ENCODE measurements at places on chromosomes 12 and 14.

DNA sequence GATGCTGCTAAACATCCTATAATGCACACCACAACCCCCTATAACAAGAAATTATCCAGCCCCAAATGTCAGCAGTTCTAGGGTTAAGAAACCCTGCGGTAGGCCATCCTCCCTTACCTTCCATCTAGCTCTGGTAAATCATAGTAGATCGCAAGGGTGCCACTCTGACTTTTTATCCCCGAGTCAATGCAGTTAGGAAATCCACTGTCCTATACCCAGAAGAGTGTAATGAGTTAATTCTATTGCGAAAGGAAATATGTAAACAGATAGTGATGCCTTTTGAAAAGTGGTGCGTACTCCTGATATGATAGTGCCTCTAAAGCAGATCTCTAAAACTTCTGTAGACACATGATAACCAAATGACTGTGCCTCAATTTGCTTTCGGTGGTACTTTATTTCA is 29.8 kb downstream of the SCFD1 start:
- DNase-seq = no peak

DNA sequence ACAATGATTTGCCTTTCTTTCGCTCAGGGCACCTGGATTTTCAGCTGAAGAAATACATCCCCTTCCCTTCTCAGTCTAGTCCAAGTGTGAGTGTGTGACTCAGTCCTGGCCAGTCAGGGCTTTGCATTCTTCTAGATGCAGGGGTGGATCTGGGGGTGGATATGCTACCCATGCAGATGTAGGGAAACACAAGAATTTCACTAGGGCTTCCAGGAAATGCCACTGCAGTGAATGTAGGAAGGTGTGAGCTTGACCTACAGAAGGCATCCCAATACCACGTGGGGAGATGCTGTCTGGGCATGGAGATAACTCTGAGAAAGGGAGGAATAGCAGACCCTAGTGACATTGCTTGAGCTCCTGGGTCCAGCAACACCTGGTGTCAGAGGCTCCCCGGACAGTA is 404.2 kb downstream of the GLT1D1 start:
- DNase-seq = no peak

- no peak for DNase-seq
Measured at GRCh38 chr12:67386869-67387565, 117.9 kb downstream of the CAND1 start.

DNA sequence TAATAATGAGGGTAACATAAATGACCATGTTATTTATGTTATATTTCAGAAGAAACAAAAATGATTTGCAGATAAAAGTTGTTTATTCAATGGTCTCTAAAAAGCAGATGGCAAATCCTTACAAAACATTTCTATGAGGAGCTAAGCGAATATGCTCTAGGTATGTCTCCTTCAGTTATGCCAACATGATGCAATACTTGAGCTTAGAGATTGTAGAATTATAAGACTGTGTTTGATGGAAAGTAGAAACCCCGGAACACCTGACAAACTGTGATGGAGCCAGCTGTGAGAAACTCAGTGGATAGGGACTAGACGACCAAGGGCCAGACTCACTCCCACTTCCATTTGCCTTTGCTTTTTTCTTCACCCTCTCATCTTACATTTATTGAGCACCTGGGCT is 17.8 kb upstream of the NR1H4 start:
- no peak for DNase-seq

- DNase-seq = no peak
Measured at GRCh38 chr14:104442107-104442551, 137.4 kb upstream of the C14orf180 start.

GRCh38 chr14:73251516-73252215 is 14.4 kb downstream of the PAPLN start:
- no peak for DNase-seq

GRCh38 chr12:82314406-82314892 is 43.7 kb downstream of the CCDC59 start:
- no peak for DNase-seq

DNA sequence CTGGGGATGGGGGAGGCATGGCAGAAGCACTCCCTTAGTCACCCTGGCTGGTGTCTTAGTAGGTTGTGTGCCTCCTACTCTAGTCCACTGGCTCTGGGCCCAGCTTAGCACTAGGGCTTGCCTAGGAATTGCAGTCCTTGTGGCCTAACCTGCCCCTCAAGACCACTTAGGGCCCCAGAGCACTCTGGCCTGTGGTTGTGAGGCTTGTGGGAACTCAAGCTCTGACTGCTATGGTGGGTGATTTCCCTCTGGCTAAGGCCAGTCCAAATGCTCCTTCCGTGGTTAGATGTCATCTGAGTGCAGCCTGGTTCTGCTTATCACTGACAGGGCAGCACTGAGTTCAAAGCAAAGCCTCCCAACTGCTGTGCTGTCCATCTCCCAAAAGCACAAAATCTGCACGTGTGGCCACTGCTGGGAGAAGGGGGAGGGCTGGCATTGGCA is 20.2 kb downstream of the FGD4 start:
- DNase-seq = no peak

GRCh38 chr12:122459211-122459610 is 36.7 kb upstream of the CLIP1 start:
- no peak for DNase-seq

DNA sequence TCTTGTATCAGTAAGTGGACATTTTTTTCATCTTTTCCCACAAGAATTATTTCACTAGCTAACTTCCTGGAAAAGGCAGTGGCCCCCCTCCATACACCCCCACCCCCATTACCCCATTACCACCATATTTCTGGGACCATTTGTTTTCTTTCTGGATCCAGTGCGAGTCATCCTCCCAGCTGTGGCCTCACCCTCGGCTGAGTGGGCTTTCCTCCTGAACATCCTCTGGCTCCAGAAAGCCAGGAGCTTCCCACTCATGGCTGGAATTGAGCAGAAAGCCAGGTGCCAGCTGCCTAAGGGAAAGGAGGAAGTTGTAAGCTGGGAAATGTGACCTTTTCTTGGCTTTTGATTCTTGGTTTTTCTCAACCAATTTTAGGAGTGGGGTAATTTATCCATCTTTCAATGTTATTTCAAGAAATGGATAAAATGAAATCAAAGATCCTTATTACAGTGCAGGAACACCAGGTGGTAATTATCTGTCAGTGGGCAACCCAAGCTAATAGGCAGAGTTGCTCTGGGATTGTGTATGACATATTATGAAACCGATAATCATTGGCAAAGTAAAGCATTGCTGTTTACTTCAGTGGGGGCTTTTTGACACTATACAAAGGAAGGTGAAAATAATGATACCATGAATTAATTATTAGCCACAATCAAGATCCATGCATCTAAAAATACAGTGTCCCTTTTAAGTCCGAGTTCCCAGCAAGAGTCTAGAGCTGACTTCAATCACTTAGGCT is 124.6 kb downstream of the KICS2 start:
- no peak for DNase-seq

- DNase-seq = no peak
Measured at GRCh38 chr12:90100579-90100978, 391.9 kb upstream of the ATP2B1 start.

DNA sequence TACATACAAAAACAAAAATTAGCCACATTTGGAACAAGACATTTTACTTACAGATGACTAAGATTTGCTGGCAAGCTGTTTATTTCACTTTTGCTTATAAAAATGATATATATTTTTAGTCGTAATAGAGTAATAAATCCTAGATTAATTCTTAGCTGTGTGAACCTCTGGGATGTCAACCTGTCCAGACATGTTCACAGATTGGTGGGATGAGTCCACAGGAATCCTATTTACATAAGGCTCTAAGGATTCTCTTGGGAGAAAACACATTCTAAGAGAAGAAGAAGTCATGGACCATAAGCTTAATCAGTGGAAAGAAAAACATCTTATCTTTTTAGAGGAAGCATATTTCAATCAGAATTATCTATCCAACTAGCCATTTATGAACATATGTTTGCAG is 797.4 kb downstream of the C12orf50 start:
- DNase-seq = no peak

DNA sequence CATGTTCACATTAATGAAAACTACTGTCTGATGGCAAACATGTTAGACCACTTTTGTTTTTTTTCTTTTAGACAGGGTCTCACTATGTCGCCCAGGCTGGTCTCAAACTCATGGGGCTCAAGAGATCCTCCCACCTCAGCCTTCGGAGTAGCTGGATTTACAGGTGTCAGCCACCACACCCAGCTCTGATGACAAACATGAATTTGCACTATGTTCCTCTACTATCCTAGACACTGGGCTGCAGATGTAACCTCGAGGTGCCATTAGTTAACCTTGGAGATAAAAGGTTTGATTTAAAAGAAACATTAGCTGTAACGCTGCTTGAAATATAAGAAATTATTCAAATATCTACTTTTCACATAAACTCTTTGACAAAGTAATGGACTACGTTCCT is 8.1 kb downstream of the VPS37B start:
- no peak for DNase-seq

DNA sequence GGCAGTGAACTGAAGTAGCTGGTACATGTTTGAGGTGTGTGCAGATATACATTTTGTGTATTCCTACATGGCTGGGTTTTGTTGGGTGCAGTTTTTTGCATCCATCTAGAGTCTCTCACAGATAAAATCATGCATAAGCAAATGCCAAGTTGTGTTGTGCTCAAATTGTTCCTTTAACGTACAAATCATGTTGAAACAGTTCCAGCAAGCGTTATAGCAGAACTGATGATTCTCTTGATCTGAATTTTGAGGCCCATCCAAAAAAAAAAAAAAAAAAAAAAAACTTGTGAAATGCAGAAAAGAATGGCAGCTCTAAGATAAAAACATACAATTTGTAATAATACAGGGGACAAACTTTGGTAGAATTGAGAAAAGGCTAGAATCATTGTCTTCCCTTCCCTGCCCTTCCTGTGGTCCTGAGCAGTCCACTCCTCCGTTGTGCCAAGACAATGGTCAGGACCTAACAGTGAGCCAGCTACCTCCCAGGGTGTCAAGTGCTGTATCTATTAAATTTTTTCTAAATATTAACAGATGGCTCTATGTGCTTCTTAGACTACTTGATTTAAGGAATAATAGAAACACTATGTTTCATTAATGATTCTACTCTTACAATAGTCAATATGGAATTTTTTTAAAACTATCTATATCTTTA is 122.1 kb downstream of the PLEKHA5 start:
- no peak for DNase-seq

GRCh38 chr12:65510007-65510406 is 231.5 kb downstream of the MSRB3 start:
- DNase-seq = no peak

- no peak for DNase-seq
Measured at GRCh38 chr12:19129122-19129485, 429 bp upstream of the PLEKHA5 start.

DNA sequence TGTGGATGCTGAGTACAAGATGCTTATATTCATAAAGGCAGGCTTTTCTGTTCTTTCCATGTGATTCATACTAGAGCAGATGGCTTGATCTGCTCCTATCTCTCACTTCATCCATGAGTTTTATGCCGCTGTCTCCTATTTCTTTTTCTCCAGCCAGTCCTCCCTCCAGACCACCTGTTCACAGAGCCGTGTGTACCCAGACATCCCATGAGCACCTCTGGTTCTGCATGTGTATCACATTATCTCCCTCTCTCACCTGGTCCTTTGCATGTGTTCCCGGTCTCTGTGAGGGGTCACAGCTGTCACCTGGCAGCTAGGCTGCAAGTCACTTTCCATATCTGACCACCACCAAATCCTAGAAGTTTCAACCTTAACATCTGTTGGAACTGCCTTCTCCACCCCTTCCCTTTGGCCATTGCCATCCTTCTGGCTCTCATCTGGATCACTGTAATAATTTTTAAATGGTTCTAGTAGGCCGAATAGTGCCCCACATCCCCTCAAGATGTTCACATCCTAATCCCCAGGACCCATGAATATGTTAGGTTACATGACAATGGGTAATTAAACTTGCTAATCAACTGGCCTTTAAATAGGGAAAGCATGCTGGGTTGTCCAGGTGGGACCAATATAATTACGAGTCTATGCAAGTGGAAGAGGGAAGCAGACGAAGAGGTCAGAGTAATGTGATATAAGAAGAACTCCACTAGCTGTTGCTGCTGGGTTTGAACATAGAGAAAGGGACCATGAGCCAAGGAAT is 168.1 kb downstream of the SNAPC1 start:
- no peak for DNase-seq

DNA sequence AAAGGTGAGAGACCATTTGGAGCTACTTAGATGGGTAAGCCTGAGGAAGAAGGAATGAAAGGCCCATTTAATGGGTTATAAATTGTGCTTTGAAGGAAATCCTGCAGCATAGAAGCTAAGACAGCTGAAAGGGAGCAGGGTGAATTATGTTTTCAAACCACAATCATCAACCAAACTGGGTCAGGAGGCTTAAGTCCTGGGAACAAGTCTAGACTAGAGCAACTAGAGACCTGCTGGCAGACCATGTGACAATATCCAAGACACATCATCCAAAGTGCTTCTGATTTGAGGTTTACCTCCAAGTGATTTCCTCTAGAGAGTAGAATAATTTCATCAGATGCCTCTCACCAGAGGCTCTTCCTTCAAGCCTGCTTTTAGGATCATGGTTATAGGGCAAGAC is 53.7 kb downstream of the MAP3K9 start:
- DNase-seq = no peak

GRCh38 chr14:102805371-102805891 is 28.2 kb downstream of the TRAF3 start:
- DNase-seq = peak; percentile 19

GRCh38 chr12:29110506-29111442 is 38.3 kb upstream of the FAR2 start:
- no peak for DNase-seq

DNA sequence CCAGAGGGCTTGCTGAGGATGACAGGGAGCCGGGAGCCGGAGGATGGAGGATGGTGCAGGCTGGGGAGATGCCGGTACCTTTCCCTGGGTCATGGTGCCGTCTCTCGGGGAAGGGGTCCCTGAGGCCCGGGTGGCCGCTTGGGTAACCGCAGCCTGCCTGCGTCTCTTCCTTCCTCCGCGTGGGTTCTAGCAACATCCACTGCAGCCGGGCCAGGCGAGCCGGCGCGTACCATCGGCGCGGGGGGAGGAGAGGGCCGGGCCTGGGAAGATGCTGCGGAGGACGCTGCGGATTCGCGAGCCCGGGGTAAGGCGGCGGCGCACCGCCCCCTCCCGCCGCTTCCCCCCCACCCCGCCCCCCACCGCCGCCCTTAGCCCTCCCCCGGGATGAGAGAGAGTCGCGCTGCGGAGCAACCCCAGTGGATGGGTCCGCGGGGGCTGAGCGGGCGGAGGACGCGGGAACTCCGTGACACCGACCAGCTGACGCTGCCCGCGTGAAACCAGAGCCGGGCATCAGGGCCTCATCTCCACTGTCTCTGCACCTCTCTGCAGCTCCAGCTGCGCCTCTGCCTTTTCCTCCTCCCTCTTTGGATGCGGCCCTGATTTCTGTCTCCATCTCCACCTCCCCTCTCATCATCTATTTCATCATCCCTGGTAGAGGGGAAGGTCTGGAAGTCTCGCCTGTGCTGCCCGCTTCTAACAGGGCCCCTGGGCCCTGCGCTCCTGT is at the start of gene FAIM2:
Gene FAIM2, minus strand, starts transcription at position 201 of the 724 bp plus-strand sequence. Its CDS starts 108 bp downstream, at position 93.
- DNase-seq = no peak

GRCh38 chr12:89493670-89494302 is 30.8 kb downstream of the GALNT4 start:
- no peak for DNase-seq

DNA sequence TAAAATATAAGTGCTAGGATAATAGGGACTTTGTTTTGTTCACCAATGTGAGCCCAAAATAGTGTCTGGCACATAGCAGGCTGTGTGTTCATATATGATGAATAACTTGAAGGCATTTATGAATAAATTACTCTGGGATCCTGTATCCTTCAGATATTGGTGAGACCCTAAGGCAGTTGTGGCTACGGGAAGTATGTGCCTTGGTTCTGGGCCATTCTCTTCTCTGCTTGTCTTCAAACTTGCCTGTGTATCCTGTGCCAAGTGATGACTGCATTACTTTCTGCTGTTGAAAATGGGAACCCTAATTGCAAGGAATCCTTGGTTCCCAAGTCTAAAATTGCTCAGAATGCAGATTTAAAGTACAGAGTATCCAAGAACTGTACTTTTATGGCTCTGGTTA is 67.6 kb upstream of the KTN1 start:
- no peak for DNase-seq
